ENCODE measurements at places on chromosomes 12 and 14.
A peak's percentile ranks its signal among the peaks of the same experiment; 100 is the strongest.

DNA sequence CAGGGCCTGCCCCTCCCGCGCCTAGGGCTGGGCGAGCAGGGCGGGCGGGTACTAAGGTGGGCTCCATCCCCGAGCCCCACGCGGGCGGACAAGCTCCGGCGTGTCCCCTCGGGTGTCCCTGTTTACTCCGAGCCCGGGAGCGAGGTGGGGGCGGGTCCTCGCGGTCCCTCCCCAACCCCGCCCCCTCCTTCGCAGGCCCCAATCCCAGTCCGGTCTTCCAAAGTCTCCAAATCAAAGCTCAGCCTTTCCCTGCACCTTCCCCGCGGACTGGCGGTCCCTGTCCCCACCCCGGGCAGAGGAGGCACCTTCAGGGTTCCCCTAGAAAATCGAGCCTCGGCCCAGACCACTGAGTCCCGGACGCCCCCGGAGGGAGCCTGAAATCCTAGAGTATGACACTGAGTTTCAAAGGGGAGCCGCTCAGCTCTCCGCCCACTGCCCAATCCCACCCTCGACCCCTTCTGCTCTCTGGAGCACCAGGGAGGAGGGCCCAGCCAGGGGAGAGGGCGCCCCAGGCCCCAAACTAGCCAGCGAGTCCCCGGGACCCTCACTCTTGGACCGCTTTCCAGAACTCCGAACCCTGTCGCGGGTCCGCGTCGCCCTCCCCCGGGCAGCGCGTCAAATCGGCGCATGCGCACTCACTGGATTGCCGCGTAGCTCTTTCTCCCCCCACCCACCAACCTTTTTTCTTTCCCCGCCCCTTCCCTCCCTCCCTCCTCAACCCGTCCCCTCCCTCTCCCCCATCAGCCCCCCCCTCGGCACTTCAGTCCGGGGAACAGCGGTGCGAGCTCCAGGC lies at the start of gene LRP1:
Gene LRP1, plus strand, starts transcription at position 758 of the 793 bp plus-strand sequence. CDS start 482 bp downstream, outside the sequence.
- peak; percentile 89 for DNase-seq

DNA sequence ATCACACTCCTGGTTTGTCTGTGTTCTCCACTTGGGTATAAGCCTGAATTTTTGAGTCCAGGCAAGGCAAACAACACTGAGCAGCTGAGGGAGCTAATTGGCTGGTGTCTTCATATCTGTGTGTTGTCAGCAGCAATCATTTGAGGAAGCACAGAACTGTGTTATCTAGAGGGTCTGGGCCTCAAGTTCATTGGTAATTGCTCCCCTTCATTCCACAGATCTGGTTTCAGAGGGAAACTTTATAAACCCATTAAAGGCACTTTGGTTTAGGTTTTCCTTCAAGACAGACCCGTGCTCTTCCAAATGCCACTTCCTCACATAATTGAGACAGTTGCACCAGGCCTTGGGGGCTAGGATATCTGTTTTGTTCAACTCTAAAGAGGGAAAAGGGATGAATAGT lies 5.6 kb downstream of the DACT1 start:
- no peak for DNase-seq

DNA sequence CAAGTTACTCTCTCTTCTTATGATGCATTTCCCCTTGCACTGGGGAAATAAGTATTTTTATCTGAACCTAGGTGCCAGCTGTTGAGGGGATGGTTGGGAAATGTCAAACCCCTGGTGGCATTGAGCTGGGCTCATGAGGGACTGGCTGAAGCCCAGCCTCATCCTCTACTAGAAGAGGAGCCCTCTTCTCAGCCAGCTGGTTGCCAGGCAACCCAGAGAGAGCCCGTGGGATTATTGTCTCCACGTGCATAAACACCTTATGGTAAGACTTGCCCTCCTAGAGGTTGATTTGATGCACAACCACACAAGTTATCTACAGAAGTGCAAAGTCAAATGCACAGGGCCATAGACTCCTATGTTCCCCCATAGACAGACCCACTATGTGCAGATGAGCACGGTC lies 89.8 kb downstream of the WSCD2 start:
- no peak for DNase-seq

DNA sequence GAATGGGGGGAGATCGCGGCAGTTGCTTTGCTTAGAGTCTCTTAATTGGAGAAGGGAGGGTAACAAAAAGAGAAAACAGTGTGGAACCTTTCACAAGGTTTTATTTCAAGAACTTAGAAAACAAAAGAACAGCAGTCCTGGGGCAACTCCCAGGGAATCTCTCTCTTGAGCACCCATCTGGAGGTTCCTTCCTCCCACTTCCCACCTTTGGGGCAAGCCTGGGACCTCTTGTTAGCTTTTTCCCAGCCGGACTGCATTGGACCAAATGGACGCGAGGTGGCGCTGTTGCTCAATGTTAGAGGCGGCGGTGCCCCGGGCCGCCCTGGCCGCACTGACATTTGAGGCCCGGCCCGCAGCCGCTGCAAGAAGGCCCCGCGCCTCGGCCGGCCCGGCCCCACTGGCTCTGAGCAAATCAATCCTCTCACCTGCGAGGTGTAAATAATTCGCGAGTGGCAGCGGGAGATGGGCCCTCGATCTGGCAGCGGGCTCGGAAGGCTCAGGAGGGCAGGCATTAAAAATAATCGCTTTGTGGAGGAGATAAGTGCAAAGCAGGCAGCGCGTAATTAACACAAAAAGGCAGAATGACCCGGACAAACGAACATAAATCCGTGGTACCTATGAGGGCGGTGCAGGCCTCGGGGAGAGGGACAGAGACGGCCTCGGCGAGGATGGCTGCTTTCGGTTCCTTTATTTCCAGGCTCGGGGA lies 2.8 kb upstream of the HOXC8 start:
- peak; percentile 82 for DNase-seq
